Ascending aorta (tissue), 2 donors: ENCODE measurements at places on chromosomes 16 and 17.

GRCh38 chr17:43578699-43579565 lies 32.8 kb upstream of the ETV4 start:
- no peak overlapping the region for H3K4me3 ChIP-seq
- H3K27ac ChIP-seq, result no peak overlapping the region
- H3K27me3 ChIP-seq, result no peaks in the 10 kb centered on the region
- DNase-seq, result no peak

DNA sequence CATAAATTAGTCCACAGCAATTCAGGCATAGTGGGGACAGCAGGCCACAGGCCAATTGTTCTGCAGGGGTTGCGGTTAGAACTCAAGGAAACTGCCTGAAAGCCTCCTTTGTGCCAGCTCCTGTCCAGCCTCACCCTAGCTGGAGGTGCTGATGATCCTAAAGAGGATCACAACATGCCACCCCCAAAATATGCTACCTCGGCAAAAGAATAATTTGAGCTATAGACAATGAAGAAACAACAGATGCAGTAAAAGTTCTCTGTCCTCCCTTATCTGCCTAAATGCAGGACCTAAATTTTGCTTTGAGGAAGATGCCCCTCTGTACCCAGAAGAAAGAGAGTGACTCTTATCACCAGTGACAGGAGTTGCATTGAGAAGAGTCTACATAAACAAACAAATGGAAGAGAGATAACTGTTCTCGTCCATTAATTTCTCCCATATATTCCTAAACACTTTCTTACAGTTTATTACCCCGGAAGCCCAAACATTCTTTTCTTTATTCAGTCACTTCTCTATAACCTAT lies 14.7 kb downstream of the ALOX15 start:
- H3K4me1 ChIP-seq, result no peaks in the 10 kb centered on the region
- H3K4me3 ChIP-seq, result no peak overlapping the region
- no peak overlapping the region for H3K27ac ChIP-seq
- H3K27me3 ChIP-seq, result no peaks in the 10 kb centered on the region
- no peak for DNase-seq

DNA sequence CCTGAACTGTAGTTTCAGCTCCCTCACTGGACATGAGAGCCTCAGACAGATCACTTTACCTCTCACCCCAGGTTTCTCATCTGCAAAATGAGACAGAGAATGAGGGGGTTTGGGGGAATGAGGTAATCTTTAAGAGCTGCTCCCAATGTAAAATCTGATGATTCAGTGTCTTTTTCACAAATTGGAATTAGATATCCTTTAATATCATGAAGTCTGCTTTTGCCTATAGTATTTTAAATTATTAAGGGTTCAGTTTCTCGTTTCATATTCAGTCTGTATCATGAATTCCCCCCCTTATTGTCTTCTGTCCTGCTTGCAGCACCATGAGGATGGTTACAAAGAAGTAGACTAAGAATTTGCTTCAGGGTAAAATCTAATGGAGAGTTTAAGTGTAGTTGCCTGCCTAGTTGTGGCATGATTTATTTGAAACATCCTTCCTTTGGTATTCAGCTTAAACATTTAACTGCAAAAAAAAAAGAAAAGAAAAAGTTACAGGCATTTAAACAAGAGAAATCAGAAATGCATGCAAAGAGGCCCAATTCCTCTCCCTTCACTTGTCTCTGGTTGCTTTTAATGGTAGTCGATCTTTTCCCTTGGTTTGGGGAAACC lies 77.3 kb downstream of the WNT3 start:
- H3K4me1 ChIP-seq, result no peaks in the 10 kb centered on the region
- no peaks in the 10 kb centered on the region for H3K36me3 ChIP-seq
- no peak for DNase-seq
- H3K27ac ChIP-seq, result no peak overlapping the region
- H3K4me3 ChIP-seq, result no peak overlapping the region

DNA sequence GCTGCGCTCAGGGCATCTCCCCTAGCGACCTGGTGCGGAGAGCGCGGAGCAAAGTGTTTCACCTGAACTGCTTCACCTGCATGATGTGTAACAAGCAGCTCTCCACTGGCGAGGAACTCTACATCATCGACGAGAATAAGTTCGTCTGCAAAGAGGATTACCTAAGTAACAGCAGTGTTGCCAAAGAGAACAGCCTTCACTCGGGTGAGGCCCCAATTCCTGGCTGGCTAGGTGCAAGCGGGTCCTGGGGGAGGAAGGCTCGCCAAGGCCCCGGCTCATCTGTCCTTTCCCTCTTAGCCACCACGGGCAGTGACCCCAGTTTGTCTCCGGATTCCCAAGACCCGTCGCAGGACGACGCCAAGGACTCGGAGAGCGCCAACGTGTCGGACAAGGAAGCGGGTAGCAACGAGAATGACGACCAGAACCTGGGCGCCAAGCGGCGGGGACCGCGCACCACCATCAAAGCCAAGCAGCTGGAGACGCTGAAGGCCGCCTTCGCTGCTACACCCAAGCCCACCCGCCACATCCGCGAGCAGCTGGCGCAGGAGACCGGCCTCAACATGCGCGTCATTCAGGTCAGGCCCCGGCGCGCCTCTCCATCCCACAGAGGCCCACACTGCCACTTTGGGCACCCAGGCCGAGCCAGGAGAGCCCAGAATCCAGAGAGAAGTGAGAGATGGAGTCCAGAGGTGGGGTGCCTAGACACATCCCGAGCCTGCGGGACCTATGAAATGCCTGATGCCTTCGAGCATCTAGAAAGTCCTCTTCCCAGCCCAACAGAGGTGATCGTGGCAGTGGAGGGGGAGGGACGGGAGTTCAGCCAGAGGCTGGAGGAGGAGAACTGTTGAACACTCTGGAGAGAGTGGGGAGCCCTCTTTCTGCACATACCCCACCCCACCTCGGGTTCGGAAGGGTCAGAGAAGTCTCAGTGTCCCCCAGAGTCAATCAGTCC lies 3.3 kb downstream of the LHX1 start:
- H3K27ac ChIP-seq, result no peak overlapping the region
- no peak for DNase-seq
- peaks cover 37% of the 10 kb centered on the region for H3K4me1 ChIP-seq
- H3K36me3 ChIP-seq, result no peaks in the 10 kb centered on the region
- peaks cover 65% of the 10 kb centered on the region for H3K27me3 ChIP-seq

DNA sequence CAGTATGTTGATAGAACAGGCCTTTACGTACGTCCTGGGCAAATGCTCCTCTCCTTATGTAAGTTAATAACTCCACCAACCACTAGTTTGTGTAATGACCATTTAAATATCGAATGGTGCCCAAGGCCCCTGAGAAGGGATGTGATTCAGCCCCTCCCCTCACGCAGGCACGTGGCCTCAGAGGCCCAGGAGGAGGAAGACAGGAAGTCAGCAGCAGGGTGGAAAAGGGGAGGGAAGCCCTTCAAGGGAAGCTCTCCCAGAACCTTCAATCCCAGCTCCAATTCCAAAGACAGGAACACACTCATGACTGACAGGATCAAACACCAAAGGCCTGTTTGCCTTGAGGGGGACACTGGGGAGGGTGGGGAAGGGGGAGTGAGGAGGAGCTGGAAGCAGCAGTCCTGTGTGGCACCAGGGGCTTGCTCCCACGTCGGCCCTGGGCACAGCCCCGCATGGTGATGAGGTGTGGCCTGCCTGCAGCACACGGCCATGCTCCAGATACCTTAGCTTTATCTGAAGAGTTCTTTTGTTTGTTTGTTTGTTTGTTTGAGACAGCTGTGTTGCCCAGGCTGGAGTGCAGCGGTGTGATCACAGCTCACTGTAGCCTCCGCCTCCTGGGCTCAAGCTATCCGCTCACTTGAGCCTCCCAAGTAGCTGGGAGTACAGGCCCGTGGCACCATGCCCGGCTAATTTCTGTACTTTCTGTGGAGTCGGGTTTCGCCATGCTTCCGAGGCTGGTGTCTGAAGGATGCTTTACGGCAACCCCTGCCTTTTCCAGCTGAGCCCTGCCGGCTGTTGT lies 105.0 kb downstream of the ZNF778 start:
- DNase-seq, result no peak
- no peaks in the 10 kb centered on the region for H3K27me3 ChIP-seq
- H3K4me3 ChIP-seq, result no peak overlapping the region
- H3K27ac ChIP-seq, result peak overlapping the region; percentile 29

- DNase-seq, result no peak
- no peak overlapping the region for H3K27ac ChIP-seq
- peaks cover 4% of the 10 kb centered on the region for H3K4me1 ChIP-seq
- H3K36me3 ChIP-seq, result no peaks in the 10 kb centered on the region
- H3K27me3 ChIP-seq, result no peaks in the 10 kb centered on the region
These were observed 49.4 kb downstream of the SNTB2 start for GRCh38 chr16:69236319-69236718.

GRCh38 chr17:63681530-63681929 lies 18.4 kb downstream of the LIMD2 start:
- peaks cover 35% of the 10 kb centered on the region for H3K36me3 ChIP-seq
- peaks cover 5% of the 10 kb centered on the region for H3K4me1 ChIP-seq
- H3K27me3 ChIP-seq, result no peaks in the 10 kb centered on the region
- H3K27ac ChIP-seq, result no peak overlapping the region
- no peak overlapping the region for H3K4me3 ChIP-seq

DNA sequence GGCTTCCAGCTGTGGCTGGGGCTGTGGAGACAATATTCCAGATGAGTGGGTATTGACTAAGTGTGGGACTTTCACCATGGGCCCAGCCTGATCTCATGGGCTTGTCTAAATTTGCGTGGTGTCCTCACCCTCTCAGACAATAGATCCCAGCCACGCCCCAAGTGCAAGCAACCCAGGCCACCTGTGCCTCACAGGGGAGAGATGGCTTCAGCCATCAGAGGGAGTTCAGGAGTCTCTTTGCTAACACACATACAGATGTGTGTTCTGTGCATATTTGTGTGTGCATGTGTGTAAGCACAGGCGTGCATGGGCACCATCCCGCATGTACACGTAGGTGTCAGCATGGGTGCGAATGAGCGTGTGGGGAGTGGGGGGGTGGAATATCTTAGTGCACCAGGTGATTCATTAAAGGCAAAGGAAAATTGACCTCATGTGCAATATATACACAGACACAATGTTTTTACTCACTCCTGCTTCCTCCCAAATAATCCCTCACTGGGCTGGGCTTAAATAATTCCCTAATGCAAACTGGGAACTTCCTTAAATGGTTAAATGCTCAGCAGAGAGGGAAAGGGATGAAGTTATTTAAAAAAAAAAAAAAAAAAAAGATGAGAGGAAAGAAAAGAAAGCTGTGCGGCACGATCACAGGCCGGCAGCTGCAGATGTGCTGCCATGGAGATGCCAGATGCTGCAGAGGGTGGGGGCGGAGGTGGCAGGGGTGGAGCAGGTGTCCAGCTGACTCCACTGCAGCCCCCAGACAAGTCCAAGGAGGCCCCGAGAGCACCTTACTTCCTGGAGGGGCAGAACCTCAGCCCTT lies 24.0 kb upstream of the CDC42EP4 start:
- DNase-seq, result no peak
- H3K27ac ChIP-seq, result no peak overlapping the region
- H3K4me3 ChIP-seq, result no peak overlapping the region
- no peaks in the 10 kb centered on the region for H3K27me3 ChIP-seq
- no peaks in the 10 kb centered on the region for H3K36me3 ChIP-seq

DNA sequence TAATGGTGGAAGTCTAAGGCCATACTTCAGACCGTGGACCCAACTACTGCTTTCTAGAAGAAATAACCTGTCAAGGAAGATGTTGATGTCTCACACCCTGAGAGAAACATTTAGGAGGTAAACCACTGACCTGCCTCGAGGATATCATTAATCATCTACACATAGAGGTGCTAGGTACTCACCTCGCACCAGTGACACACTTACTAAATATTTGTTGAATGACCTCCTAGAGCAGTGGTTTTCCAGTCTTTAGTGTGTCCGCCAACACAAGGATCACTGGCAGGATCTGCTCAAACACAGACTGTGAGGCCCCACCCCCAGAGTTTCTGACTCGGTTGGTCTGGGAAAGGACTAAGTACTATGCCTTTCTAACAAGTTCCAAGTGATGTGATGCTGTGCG lies 197.4 kb upstream of the CACNG5 start:
- no peak for DNase-seq
- H3K4me1 ChIP-seq, result no peaks in the 10 kb centered on the region
- no peaks in the 10 kb centered on the region for H3K27me3 ChIP-seq

- no peak overlapping the region for H3K4me3 ChIP-seq
- no peaks in the 10 kb centered on the region for H3K27me3 ChIP-seq
- H3K4me1 ChIP-seq, result no peaks in the 10 kb centered on the region
- no peak for DNase-seq
These were observed 548 bp upstream of the ADGRG5 start for GRCh38 chr16:57541754-57542435.

GRCh38 chr16:84080378-84080777 lies 36.4 kb downstream of the MBTPS1 start:
- no peak for DNase-seq
- H3K27ac ChIP-seq, result no peak overlapping the region
- H3K4me3 ChIP-seq, result no peak overlapping the region
- H3K36me3 ChIP-seq, result peaks cover 32% of the 10 kb centered on the region

DNA sequence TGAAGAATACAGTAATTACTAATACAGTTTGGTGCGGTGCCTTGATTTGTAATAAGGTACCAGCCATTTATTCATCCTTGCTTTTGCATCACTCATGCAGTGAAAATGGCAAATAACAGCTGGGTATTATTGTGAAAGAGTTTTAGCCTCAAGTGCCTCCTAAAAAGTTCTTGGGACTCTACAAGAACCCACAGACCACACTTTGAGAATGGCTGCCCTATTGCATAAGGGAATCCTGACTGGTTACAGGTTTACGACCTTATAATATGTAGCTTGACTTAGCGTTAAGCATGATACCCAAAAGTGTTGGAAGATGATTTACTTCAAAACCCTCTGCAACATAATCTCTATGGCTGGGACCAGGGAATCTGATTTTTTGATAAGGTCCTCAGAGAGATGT lies 4.2 kb downstream of the MYH13 start:
- H3K36me3 ChIP-seq, result no peaks in the 10 kb centered on the region
- no peak overlapping the region for H3K4me3 ChIP-seq
- no peak for DNase-seq

DNA sequence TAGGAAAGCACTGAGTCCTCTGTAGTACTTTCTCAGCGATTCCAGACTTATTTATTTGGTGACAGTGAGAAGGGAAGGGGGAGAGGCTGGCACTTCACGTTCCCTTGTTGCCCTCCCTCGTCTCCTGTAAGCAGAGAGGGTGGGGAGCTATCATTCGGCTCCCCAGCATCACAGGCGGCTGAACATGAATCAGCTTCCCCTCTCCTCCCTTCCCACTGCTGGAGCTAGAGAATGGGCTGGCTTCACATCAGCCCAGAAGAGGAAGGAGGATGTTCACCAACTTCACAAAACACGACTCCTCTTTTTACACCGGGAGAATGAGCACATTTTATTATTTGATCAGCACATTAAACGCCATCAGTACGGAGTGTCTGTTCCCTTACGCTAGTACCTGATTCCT lies 6.7 kb upstream of the CMIP start:
- no peaks in the 10 kb centered on the region for H3K27me3 ChIP-seq
- no peak overlapping the region for H3K4me3 ChIP-seq
- no peaks in the 10 kb centered on the region for H3K4me1 ChIP-seq
- DNase-seq, result no peak
- H3K27ac ChIP-seq, result no peak overlapping the region
- H3K36me3 ChIP-seq, result no peaks in the 10 kb centered on the region
